ENCODE measurements at places on chromosomes 11 and 22. TPM values are rescaled to one million over a fixed set of nuclear protein-coding genes. Genes with fewer than 3 reads are reported as not detected.
A peak's percentile ranks its signal among the peaks of the same experiment; 100 is the strongest.

- DNase-seq, result no peak
These were observed 32.0 kb downstream of the TMEM123 start for GRCh38 chr11:102420547-102420946.

Gene GRAP2
- not detected for total RNA-seq

Gene OR51B4
- total RNA-seq, result not detected

GRCh38 chr22:26621663-26622062, at the start of gene CRYBA4:
TSS of gene CRYBA4 (plus strand) at chr22:26621963. CDS start at chr22:26622597, 634 bp downstream.
- no peak for DNase-seq

DNA sequence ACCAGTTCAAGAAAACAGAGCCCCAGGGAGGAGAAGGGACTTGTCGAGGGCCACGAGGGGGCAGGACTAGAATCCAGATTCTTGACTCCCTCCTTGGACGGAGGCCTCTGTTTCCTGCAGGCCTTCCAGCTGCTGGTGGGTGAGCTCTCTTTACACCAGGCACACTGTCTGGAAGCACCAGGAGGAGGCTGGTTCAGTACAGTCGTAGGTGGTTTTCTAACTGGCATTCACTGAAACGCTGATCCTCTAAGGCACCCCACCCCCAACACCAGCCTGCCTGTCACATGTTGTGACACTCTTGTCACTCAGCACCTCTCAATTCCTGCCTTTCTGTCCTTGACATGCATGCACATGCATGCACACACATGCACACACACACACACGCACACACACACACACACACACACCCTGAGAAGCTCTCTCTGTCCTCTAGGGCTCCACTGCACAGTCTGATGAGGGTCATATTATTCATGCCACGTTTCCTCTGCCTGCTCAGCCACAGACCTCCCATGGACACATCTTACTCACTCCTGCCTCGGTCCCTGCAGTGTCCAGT, 751 bp downstream of the MS4A10 start:
- no peak for DNase-seq

DNA sequence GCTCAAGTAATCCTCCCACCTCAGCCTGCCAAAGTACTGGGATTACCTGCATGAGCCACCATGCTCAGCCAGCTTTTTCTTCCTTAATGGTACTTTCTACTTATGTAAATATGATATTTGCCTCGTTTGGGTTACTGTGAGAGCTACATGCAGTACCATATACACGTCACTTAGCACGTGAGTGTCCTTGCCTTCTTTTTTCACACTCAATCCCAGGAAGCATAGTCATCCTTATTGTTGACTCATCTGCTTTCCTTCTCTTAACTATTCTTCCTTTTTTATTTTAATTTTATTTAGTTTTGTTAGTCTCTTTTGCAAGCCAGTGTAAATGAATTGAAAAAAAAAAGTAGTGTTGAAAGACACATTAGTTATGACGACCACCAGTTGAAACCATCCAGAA, 205.9 kb downstream of the HIPK3 start:
- DNase-seq, result no peak

Gene POU2F3
- 1.1 TPM for total RNA-seq

Gene P2RY2
- total RNA-seq, result 0.35 TPM

- peak; percentile 78 for DNase-seq
These were observed 457 bp downstream of the CPSF7 start for GRCh38 chr11:61429346-61429690.

- DNase-seq, result no peak
These were observed 200.3 kb upstream of the B3GAT1 start for GRCh38 chr11:134612140-134613030.

- DNase-seq, result peak; percentile 62
These were observed at the start of gene DAGLA for GRCh38 chr11:61679893-61680621. TSS of gene DAGLA (plus strand) at chr11:61680391. CDS start at chr11:61720156, 39,765 bp downstream.

GRCh38 chr11:78840200-78840599, 265.5 kb upstream of the NARS2 start:
- DNase-seq, result no peak

GRCh38 chr11:27184458-27185312, 144.1 kb downstream of the BBOX1 start:
- no peak for DNase-seq

DNA sequence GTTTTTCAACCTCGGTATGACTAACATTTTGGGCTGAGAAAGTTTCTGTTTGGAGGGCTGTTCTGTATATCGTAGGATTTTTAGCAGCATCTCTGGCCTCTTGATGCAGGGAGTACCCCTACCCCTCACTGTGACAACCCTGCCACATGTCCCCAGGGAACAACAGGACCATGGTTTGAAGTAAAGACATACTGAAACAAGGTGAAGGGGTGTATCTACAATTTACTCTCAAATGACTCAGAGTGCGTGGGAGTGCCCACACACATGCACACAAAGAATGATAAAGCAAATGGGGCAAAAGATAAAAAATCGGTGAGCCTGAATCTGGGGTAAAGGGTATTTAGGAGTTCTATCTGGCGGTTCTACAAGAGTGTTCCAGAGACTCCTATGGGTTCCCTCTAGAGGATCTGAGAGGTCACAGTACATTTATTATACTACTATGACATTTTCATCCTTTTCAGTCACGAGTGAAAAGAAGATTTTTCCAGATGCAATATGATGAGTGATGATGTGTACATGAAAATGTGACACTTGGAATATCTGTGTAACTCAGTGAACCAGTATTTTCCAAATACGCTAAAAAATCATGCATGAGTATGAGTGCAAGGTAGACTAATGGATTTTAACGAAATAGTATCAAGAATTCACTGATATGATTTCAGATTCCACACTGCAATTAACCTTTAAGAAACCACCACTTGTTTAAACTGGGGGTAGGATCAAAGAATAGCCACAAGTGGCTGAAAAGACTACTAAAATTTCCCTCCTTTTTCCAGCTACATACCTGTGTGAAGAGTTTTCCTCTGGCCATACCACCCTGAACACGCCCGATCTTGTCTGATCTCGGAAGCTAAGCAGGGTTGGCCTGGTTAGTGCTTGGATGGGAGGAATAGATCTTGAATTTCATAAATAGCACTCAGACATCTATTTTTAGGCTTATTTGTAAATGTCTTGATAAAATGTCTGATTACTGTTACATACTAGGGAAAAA, 56.3 kb upstream of the YPEL1 start:
- no peak for DNase-seq

Gene MLC1
- total RNA-seq, result not detected

DNA sequence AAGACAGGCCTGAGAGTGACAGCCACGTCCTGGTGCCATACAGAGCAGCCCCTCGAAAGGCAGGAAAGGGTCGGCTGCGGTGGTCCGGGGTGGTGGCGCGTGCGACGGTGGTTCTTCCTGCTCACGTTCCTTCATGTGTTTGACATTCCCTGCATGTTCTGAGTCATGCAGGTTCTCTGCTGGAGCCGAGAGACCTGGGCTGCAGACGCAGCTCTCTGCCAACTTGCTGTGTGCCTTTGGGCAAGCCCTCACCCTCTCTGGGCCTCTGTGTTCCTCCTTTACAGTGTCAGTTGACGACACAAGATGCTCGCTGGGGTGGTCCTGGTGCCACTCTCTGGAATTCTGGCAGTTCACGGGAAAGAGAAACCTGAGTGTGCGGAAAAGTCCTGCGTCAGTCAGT, 12.0 kb downstream of the ARHGAP8 start:
- no peak for DNase-seq

- no peak for DNase-seq
These were observed 132.5 kb downstream of the ADAMTS15 start for GRCh38 chr11:130580891-130581492.

DNA sequence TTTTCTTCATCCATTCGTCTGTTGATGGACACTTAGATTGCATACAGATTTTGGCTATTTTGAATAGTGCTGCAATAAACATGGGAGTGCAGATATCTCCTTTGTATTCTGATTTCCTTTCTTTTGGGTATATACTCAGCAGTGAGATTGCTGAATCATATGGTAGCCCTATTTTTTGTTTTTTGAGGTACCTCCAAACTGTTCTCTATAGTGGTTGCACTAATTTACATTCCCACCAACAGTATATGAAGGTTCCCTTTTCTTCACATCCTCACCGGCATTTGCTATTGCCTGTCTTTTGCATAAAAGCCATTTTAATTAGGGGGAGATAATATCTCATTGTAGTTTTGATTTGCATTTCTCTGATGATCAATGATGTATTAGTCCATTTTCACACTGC, 96.1 kb downstream of the PRR5L start:
- no peak for DNase-seq

Gene TPH1
- 0.17 TPM for total RNA-seq

DNA sequence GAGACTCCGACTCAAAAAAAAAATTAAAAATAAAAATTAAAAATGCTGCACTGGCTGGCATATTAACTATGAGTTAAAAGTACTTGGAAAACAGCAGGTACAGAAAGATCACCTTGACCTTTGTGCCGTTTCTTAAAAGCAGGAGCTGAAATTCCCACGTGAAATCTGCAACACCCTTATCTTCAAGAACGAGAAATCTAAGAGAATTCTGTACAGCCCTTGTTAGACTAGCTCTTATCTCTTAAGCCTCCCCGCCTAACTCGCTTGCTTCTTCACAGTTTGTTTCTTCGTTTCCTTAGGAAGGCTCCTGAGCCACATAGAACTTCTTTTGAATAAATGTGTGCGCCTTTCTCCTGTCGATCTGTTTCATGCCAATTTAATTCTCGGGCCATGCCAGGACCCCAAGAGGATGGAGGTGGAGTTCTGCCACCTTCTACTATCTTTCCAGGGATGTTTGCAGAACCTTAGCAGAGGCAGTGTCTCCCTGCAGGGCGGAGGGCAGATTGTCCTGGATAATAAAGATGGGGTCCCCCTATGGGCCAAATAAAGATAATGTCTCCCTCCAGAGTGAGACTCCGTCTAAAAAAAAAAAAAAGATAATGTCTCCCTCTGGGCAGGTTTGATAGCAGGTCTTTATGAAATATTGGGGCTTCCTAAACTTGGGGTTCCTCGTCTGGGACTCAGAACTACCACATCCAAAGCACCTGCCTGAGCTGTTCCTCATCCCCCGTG, 27.4 kb upstream of the SYT8 start:
- DNase-seq, result no peak

- no peak for DNase-seq
These were observed 2216.6 kb upstream of the RAG2 start for GRCh38 chr11:38814670-38815069.

Gene CHST1
- total RNA-seq, result 0.57 TPM

Gene ART1
- total RNA-seq, result not detected

Gene PHOX2A
- 1.4 TPM for total RNA-seq

- no peak for DNase-seq
These were observed 48.8 kb downstream of the STIM1 start for GRCh38 chr11:3904228-3904627.

DNA sequence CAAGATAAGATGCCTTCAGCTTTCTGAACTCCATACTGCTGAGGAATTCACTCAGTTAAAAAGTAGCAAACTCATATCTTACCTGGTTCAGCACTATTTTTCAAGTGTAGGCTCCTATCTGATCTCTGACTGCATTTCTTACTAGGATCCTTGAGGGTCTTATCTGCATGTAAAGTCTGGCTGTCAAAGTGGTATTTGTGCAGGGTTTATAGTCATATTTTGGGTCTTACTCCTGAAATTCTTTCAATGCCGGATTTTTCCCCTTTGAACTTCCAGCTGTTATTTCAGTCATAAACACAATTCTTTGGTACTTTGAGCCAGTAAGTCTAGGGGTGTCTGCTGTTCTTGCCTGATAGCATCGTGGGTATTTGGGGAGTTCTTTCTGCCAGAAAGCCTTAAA, 25.3 kb upstream of the NOX4 start:
- no peak for DNase-seq

Gene TIMP3
- 0.86 TPM for total RNA-seq

- DNase-seq, result no peak
These were observed 222.6 kb upstream of the PITPNB start for GRCh38 chr22:28141614-28142013.

- no peak for DNase-seq
These were observed 87.1 kb downstream of the GRIK4 start for GRCh38 chr11:120598517-120599257.

Gene PKNOX2
- 1.3 TPM for total RNA-seq

GRCh38 chr11:110093407-110094297, 460 bp downstream of the ZC3H12C start:
- DNase-seq, result peak; percentile 40

DNA sequence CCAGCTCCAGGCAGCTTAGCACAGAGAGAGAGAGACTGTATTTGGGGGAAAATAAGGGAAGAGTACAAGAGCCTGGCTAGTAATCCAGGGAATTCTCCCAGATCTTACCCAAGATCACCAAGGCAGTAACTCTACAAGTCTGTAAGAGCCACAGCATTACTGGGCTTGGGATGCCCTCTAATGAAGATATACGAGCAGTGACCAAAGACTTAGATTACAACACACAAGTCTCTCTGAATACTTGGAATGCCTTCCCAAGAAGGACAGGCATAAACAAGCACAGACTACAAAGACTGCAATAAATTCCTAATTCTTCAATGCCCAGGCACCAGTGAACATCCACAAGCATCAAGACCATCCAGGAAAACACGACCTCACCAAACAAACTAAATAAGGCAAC, 17.7 kb downstream of the DNAJC24 start:
- DNase-seq, result no peak

DNA sequence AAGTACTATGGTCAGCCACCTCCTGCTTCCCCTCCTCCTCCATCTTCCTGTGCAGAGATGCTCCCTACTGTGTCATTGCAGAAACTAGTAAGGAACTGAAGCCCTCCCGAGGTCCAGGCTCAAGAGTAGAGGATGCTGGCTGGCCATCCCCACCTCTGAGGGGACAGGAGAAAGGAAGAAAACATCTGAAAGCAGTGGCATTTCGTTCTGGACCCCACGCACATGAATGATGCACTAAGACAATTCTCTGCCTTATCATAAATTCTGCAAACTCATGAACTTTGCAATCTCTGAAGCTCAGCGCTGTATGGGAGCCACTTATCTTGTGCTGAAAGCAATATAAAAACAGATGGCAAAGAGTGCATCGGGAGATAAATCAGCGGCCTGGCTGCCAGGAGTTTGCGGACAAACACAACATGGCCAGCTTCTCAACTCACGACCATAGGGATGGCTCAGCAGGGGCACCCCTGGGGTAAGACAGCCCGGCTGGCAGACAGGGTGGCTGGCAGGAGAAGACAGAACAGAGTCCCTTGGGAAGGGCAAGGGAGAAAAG, 306.4 kb downstream of the NXPE2 start:
- DNase-seq, result no peak

DNA sequence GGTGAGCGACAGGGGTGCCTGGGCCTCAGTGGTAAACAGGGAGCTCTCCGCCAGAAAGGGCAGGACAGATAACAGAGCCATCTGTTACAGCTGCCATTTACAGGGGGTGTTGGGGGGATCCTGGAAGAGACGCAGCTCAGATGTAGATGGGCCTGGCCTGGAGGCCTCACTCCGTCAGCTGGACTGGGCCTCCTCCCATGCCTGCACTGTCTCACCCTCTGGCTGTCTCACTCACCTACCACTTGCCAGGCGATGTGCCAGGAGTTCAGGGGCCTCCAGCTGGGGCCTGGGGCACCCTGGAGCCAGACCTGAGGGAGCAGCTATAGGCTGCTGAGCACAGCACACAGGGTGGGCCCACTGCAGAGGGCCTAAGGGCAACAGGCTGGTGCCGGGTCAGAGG, 16.3 kb upstream of the SUSD2 start:
- DNase-seq, result no peak
